GM12865 (cell line): ENCODE measurements at places on chromosomes 7 and 10.

DNA sequence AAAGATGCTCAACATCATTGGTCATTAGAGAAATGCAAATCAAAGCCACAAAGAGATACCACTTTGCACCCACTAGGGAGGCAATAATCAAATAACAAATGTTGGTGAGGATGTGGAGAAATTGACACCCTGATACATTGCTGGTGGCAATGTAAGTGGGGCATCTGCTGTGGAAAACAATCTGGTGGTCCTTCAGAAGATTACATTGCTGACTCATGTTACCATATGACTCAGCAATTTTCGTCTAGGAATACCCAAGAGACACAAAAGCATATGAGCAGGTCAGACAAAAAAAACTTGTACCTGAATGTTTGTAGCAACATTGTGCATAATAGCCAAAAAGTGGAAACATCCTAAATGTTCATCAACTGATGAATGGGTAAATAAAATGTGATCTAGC, 4.9 kb upstream of the CLDN3 start:
- peak; percentile 21 for DNase-seq

DNA sequence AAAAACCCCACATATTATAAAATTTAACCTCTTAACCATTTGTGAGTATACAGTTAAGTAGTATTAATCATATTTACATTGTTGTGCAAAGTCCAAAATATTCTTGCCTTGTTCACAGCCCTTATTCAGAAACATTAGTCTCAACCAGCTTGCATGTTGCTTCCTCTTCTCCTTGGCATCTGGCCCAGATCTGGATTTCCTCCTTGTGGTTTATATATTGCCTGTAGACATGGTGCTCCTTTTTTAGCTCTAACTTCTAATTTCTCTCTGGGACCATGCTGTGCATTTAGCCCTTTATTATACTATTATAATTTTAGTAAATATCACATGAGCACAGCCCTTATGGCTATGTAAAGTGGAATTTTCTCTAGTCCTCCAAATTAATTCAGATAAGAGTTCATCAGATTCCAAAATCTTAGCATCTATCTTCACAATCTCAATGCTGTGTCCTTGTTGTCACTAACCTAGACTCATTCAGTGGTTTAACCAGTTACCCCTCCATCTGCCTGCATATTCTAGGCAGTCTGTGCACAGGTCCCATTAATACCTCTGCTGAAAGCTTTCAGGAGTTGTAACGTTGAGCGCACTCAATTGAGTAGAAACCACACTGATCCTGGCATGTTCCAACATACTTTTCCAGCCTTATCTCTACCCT, 7.9 kb downstream of the CPED1 start:
- peak; percentile 34 for DNase-seq

DNA sequence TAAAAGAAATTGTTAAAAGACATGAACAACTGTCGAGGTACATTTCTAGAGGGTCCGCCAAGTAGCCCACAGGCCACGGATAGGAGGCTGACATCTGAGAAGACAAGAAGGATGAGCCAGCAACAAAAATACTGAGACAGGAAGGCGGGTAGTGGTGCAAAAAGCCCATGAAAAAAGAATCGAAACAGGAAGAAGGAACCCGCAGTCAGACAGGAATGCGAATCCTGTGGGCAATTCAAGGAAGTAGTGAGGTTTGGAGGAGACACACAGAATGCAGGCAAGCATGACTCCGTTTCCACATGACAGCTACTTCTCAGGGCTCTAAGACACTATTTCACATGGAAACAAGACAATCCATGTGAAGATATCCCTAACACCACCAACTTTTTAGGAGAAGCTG, 125.2 kb downstream of the DOCK4 start:
- DNase-seq = peak; percentile 68

- DNase-seq = no peak
Observed at GRCh38 chr7:21718391-21718790, 175.6 kb downstream of the DNAH11 start.

GRCh38 chr10:133347710-133348517, 741 bp downstream of the PRAP1 start:
- no peak for DNase-seq
